ENCODE measurements at places on chromosomes 2 and 18.

- no peak for DNase-seq
These were observed 36.6 kb downstream of the FEZ2 start for GRCh38 chr2:36561237-36561944.

DNA sequence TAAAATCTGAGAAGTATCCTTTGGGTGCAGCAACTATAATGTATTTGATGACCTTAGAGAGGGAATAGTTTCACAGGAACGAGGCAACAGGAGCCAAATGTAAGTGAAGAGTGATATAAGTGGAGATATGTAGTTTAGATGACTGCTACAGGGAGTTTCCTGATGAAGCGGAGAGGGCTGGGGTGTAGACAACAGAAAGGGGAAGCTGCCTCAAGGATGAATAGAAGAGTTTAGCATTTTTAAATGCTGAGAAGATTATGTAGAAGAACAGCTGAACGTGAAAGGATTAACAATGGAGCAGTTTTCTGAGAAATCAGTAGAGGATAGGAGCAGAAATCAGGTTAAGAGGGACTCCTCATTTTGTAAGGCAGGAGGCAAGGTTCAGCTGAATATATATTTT is 133.3 kb downstream of the LCLAT1 start:
- no peak for DNase-seq

DNA sequence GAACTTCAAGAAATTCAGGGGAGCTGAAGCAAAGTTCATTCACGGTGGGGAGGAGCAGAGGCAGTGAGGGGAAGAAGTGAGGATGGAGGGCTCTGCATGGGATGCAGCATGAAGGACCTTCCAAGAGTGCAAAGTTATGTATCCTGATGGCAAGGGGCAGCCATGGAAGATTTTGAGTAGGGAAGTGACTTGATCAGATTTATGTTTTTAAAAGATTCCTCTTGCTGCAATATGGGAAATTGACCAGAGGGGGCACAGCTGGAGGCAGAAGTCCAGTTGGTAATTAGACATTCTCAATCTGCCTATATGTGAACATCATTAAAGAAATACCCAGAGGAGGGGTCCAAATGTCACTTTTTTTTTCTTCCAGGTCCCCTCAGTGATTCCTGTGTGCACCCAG is 21.5 kb upstream of the ANXA4 start:
- no peak for DNase-seq

GRCh38 chr2:200810998-200811332 is 745 bp upstream of the BZW1 start:
- no peak for DNase-seq

GRCh38 chr2:230326453-230327417 is at the start of gene SP140L:
SP140L (plus strand) TSS chr2:230327193; CDS start chr2:230327270, 77 bp downstream.
- DNase-seq: no peak
